ENCODE measurements at places on chromosomes 6 and 20.

DNA sequence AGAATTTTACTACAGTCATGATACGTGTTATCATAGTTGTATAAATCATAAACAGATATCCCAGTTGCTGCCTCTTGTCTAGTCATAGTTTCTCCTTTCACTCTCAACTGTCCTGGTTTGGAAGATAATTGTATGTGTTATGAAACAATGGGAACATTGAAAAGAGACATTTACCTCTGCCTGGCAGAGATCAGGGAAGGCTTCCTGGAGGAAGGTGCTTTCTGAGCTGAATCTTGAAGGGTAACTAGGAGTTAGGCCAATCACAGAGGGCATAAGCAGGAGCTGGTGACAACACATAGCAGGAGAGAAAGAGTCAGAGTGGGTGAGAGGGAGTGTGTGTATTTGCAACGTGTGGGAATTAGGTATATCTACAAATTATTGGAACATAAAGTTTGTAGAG is 5.4 kb downstream of the ASXL1 start:
- no peak for DNase-seq

GRCh38 chr20:53708129-53708968 is 114.7 kb upstream of the ZNF217 start:
- no peak for DNase-seq

DNA sequence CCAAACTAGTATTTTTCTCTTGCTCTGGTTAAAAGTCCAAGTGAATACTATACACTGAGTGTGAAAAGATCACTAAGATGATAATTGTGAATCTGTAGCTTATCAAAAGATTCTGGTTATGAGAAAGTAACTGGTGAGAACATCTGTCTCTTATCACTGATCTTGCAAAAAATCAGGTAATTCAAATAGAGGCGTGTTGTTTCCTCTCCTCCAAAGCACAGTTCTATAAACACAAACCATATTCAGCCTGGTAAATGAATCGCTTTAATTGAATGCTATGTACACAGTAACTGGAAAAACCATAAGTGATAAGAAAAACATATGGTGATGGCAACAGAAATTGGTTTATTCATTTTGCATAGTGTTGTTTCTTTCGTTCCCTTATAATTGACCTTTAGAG is 161.0 kb downstream of the RALGAPA2 start:
- no peak for DNase-seq

- DNase-seq, result no peak
Observed at GRCh38 chr20:4812641-4813075, 90.9 kb downstream of the PRND start.

DNA sequence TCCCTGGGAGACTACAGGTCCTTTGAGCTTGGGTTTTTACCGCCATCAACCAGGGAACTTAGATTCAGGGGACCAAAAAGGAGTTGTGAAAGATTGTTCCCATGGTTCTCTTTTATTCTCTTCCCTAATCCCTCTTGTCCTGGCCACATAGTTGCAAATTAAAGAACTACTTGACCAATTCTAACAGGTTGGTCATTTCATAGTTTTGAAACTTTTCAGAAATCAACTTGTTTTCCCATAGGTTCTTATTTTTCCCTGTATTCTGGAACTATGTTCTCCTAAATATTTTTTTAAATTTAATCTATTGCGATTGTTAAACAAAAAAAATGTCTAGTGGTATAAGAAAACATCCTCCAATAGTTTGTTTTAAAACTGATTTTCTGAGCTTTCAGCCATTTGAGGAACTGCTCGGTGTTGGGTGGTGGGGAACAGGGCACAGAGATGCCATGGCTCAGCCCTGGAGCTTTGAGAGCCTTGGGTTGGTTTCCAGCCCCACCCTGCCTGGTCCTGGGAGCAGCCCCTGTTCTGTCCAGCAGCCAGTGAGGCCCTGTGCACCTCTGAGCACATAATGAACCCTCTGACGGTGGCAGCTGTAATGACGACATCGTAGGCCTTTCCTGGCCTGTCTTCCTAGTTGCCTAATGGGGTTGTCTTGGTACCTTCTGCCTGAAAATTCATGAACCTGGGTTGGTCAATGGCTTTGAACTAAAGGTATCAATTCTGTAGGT is 53.5 kb downstream of the TBC1D7 start:
- no peak for DNase-seq

DNA sequence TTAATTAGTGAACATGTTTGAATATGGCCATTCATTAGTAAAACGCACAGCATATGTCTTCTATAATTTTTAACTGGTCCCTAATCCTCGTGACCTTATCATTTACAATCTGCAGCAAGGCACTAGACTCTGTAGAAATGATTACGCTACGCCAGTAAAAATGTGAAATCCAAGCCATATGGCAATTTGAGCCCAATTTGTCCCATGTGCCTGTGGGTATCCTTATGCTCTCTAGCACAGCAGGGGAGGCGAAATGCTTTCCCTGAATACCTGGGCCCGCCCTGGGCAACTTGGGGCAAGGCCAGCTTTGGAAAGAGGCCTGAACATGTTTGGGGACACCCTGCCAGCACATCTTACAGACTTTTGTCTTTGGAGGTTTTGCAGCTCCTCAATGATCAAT is 122.7 kb upstream of the AGPAT4 start:
- no peak for DNase-seq

- DNase-seq, result no peak
Observed at GRCh38 chr6:121849477-121849876, 414.0 kb downstream of the GJA1 start.

- DNase-seq, result no peak
Observed at GRCh38 chr6:15522427-15522826, 140.4 kb downstream of the DTNBP1 start.

GRCh38 chr6:115976321-115976870 is 84.3 kb downstream of the FRK start:
- DNase-seq, result no peak

- no peak for DNase-seq
Observed at GRCh38 chr6:111609827-111610526, 4.3 kb upstream of the TRAF3IP2 start.

DNA sequence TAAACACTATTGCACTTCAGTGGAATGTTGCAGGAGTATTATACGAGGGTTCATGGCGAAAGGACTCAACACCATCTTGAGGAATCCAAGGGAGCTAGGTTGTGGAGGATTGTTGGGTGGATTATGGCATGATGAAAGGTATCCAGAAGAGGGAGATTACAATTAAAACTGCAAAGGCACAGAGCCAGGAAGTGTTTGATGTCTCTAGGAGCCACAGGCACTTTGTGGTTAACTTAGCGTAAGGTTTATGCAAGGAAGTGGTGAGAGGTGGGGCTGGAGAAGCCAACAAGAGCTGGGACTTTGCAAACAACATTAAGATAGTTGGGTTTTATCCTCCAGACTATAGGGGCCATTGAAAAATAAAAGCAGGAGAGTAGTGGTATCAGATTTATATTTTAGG is 86.6 kb upstream of the TPD52L1 start:
- DNase-seq, result no peak

DNA sequence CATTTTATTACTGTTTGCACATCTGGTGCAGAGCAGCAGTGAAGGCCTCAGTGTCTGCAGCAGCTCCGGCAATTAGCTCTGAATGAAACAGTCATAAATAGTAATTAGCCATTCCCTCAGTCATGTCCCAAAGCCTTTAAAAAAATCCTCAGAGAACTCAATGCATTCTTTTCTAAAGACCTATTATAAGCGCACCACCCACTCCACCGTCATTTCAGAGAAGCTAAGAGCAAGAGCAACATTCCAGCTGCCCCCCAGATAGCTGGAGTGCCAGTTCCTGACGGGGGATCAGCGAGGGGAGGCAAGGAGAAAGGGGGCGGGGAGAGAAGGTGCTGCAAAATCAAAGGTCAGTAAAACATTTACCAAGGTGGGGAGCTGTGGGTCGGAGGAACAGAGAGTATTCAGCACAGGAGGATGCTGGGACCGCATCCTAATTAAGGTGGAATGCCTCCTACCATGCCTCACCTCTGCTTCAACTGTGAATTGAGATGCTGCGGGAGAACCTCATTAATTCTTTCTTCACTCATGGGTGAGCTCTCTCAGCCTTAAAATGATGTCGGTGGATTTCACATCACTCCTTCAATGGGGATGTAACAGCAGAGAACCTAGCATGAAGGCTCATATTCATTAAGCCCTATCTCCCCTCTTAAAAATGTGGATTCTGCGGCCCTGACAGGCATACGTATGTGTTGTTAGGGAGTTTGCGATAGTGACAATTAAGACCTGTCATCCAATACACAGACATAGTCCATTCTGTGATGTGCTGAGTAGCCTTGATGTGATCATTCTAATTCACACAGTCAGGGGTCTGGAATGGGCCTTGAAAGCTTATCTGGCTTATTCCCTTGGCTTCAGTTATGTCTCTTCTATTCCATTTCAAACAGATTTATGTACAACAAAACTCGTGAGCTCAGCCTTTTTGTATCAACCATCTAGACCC is 469.5 kb upstream of the NRSN1 start:
- no peak for DNase-seq

GRCh38 chr6:142975365-142975764 is 30.4 kb upstream of the HIVEP2 start:
- no peak for DNase-seq

GRCh38 chr20:63285636-63286615 is 7.1 kb upstream of the COL20A1 start:
- no peak for DNase-seq

DNA sequence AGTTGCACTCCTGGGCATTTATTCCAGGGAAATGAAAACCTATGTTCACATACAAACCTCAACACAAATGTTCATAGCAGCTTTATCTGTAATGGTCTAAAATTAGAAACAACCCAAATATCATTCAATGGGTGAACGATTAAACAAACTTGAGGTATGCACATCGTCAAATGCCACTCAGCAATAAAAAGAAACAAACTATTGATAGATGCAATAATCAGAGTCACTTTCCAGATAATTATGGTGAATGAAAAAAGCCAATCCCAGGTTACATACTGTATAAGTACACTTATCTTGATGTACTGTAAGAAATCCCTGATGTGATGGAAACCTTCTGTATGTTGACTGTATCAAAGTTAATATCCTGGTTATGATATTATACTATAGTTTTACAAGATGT is 38.8 kb downstream of the RNF24 start:
- DNase-seq, result no peak

DNA sequence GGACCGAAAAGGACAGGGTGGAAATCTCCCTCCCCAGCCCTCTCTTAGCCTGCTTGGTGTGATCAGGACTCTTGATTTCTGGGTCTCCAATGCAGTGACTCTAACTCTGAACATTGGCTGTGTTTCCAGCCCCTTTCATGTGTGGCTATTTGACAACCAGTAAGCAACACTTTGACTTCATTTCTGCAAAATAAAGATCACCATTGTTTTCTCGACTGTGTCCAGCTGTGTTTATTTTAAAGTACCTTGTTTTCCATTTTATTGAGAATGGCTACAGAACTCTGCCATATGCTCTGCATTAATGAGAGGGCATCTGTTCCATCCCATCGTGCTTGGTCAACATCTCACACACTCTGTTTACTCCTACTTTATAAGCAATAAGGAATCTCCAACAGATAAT is 60.9 kb upstream of the TAGAP start:
- DNase-seq, result no peak

DNA sequence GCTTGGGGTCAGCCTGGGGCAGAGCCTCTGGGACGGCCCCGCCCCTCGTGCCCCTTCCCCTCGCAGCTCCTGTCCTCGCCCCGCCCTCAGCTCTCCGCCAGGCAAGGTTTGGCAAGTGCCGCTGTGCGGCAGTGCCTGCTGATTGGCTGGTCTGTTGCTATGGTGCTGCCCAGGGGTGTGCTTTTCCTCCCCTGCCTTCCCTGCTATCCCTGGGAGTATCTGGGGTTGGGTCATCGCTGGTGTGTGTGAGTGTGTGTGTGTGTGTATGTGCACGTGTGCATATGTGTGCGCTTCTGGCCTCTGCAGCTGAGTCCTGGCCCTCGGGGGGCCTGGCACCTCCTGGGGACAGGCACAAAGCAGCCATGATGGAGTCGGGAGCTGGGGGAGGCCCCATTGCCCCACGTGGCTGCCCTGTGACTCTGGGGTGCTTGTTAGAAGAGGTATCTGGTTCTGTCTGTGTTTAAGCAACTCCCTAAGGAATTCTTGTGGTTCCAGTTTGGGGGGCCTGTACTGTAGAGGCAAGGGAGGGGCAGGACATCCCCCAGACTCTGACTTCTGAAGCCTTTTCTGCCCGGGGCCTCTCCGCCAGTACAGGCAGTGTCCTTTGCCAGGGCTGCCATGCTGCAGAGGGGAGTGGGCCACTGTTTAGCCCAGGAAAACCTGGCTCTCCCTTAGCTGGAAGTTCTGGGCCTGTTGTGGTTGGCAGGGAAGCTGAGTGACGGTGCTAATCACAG is 6.9 kb downstream of the RTEL1 start:
- DNase-seq, result no peak

DNA sequence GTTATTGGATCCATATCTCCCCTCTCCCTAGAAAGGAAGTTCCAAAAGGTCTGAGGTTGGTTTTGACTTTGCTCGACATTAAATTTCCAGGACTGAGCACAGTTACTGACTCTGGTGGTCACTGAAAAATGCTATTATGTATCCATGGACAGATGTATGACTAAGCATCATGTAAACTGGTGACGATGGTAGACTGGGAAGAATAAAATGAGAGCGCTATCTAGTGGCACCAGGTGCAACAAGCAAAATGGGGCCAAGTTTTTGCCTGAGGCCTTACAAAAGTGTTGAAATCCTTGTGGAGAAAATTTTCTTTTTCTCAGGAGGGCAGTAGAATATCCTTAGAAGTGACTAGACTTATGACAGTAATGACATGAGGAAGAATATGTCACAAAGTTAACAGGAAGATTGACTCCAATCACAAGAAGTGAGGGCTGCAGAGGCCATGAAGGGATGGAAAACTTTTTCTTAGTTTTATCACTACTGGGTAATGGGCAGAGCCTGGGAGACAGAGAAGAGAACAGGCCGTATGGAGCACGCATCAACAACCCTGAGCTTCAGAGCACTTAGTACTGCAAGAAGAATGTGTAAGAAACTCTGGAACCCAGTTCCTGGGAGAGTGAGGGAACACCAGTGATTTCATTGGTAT is 88.9 kb upstream of the ELOVL5 start:
- DNase-seq, result no peak

GRCh38 chr20:59461526-59461925 is 142.8 kb upstream of the PHACTR3 start:
- no peak for DNase-seq

DNA sequence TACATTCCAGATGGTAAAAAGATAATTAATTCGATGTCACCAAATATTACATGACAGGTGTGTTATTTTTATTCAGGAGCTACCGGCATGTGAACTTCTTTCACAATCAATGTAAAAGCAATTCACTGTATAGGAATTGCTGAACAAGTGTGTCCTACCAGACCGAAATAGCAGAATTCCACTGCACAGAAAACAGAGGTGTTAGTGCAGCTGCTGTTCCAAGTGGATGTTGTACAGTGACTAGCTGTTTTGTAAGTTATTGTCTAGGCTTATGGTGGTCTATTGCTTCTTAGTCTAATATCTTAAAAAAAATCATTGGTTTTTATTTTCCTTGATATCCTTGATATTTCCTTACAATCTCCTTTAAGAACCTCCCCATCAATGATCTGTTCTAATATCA is 107.4 kb downstream of the COL19A1 start:
- DNase-seq, result no peak
